ENCODE measurements at places on chromosomes 11 and 22. TPM values are rescaled to one million over a fixed set of nuclear protein-coding genes. Genes with fewer than 3 reads are reported as not detected.

SYCE3 gene
- not detected for total RNA-seq

GRCh38 chr11:17596711-17597110, 49.7 kb downstream of the OTOG start:
- no peak for DNase-seq

KCTD14 gene
- total RNA-seq: 0.19 TPM

- peak; percentile 29 for DNase-seq
Observed at GRCh38 chr11:130146796-130147195, 12.8 kb upstream of the ST14 start.

- DNase-seq: no peak
Observed at GRCh38 chr11:87022254-87022653, 15.5 kb upstream of the TMEM135 start.

- DNase-seq: peak; percentile 41
Observed at GRCh38 chr22:46763051-46763705, 728 bp downstream of the TBC1D22A start.

DNA sequence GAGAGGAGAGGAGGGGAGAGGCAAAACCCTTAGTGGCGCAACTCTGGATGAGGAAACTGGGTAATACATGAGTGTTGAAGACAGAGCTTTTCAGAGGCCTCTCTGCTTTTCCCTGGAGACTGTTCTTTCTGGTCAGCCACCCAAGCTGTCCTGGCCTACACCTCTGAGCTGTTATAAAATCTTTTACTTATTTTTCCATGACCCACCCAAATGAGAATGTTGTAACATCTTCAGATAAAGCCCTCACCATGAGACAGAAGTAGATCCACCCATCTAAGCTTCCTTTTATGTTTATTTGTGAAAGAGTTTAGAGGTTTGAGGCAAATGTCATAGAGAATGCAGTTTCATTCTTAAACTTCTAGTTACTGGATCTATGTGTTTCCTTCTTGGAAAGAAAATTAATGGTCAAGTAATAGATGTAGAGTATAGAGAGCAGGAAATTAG, 20.3 kb upstream of the APLP2 start:
- no peak for DNase-seq

DNA sequence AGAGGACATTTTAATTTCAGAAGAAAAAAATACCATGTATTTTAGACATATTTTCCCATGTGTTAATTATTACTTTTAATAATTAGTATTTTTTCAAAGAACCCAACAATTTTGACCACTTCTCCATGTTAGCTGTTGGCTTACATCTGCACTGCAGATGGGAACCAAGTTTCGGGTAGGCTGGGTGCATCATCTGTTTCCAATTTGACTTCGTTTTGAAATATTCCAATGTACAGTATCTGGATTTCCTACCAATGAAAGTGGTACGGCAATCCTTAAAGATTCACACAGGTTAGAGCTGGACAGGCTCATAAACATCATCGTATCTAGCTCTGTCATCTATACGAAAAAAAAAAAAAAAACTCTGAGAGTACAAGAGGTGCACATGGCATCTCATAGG, 670.2 kb downstream of the OPCML start:
- no peak for DNase-seq

FLRT1 gene
- not detected for total RNA-seq

MYBPC3 gene
- total RNA-seq: not detected

DNA sequence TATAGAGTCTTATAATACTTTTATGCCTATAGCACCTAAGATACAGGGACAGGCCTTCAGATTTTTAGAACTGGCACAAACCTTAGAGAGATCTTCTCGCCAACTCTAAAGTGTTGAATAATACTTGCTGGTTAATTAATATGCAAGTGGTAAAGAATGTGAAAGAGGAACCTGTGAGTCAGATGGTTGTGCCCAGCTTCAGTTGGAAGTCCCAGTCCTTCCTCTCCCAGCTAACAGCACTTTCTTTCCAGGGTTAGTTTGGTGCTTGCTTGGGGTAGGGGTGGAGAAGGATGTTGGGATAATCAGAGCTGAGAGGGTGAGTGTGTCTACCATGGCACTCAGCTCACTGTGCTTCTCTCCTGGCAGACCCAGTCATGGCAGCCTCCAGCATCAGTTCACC, 4.9 kb upstream of the TMEM132A start:
- no peak for DNase-seq
